ENCODE measurements at places on chromosomes 3 and 15. TPM values are rescaled to one million over a fixed set of nuclear protein-coding genes. Genes with fewer than 3 reads are reported as not detected.
A peak's percentile ranks its signal among the peaks of the same experiment; 100 is the strongest.

Gene MELTF
- 44.3 TPM for total RNA-seq

Gene NR1I2
- 0.90 TPM for total RNA-seq

Gene GCHFR
- 43.9 TPM for total RNA-seq

Gene KBTBD13
- total RNA-seq = not detected

Gene PTH1R
- not detected for total RNA-seq

GRCh38 chr15:80585544-80586018 lies 109.5 kb upstream of the ABHD17C start:
- DNase-seq = no peak

DNA sequence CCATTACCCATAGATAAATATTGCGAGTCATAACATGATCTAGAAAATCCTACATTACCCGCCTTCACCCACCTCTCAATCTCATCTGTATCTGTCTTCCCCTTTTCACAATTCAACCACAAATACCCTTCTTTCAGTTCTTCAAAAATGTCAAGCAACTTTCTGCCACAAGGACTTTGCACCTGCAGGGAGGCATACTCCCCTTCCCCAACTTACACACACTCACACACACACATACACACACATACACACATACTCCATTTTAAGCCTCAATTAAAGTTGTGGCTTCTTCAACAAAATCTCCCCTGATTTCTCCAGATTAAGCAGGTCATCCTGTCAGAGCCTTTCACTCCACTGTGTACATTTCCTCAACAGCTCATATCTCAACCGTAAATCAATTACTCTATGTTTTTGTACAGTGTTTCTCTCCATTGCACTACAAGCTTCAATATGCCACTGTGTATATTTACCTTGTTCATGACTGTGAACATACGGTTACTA lies 33.1 kb upstream of the CCDC50 start:
- peak; percentile 88 for DNase-seq

- DNase-seq = no peak
These were observed 13.4 kb upstream of the CTDSPL2 start for GRCh38 chr15:44414001-44414400.

GRCh38 chr15:60392986-60393790 lies 4.6 kb downstream of the ANXA2 start:
- no peak for DNase-seq

GRCh38 chr3:144270100-144270499 lies 298.5 kb downstream of the DIPK2A start:
- DNase-seq = no peak

- DNase-seq = no peak
These were observed 19.6 kb upstream of the TASOR start for GRCh38 chr3:56702490-56703315.

DNA sequence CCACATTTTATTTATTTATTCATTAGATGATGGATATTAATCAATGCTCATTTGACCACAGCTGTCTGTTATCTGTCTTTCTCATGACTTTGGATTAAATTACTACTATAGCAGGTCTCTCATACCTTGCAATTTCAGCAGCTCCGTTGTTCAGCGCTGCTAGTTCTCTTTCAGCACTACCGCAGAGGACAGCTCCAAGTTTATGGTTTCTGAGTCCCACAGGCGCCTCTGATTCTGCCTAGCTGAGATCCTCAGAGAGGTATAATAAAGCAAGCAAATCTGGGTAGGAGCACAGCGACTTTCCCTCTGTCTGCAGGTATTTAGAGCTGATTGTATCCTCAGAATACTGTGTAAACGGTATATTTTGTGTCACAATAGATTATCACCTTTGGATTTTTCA lies 204.9 kb downstream of the CNTN4 start:
- no peak for DNase-seq

Data from GM12878 (cell line).